ENCODE measurements at places on chromosomes 7 and 10.

GRCh38 chr7:151271699-151272355 is 23.3 kb upstream of the SMARCD3 start:
- no peak for DNase-seq

- no peak for DNase-seq
Observed at GRCh38 chr7:26891400-26892350, 27.3 kb upstream of the SKAP2 start.

- no peak for DNase-seq
Observed at GRCh38 chr10:121183236-121183635, 332.1 kb downstream of the WDR11 start.

DNA sequence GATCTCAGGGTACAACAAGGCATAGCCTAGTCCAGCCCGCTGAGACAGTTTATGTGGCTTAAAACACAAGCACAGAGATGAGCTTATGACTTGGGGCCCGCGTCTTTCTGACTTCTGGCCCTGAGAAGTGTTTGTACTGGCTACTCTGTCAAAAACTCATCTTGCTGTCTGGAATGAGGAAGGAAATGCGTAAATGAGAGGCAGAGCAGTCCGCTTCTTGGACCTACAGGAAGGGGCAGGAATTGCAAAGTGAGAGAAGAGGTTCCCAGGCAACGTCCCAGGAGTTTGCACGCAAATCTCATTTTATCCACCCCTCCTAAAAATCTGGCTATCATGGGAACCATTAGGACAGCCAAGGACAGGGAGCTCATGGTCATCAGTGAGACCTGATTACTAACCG is 5.5 kb downstream of the ANXA11 start:
- DNase-seq = no peak

GRCh38 chr10:74418285-74418872 is 267.4 kb downstream of the ADK start:
- no peak for DNase-seq

DNA sequence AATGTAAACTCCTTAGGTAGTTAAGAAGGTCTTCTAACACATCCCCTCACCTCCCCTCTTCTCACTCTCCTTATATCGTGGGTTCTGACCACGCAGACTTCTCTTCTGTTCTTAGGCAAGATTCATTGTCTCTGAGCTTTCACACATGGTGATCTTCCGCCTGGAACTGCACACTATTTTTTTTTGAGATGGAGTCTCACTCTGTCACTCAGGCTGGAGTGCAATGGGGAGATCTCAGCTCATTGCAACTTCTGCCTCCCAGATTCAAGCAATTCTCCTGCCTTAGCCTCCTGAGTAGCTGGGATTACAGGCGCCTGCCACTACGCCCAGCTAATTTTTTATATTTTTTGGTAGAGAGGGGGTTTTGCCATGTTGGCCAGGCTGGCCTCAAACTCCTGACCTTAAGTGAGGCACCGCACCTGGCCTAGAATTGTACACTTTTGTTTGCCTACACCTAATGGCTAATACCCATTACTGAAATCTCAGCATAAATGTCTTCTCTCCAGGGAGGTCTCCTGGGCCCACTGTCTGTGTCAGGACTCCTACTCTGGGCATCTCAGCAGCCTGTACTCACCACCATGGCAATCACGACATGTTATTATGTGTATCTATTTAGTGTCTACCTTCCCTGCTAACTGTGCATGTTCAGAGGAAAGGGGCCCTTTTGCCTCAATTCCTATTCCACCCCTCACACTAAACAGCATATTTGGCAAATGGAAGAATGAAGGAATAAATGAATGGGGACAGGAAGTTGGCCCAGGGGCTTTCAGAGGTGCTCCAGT is 646.3 kb upstream of the DPP6 start:
- no peak for DNase-seq

- DNase-seq = no peak
Observed at GRCh38 chr7:133355325-133355708, 102.4 kb downstream of the EXOC4 start.
